SHP77 treated with DMSO at 0.1 percent for 48 hours (cell line): ENCODE measurements at places on chromosomes 13 and 19.

DNA sequence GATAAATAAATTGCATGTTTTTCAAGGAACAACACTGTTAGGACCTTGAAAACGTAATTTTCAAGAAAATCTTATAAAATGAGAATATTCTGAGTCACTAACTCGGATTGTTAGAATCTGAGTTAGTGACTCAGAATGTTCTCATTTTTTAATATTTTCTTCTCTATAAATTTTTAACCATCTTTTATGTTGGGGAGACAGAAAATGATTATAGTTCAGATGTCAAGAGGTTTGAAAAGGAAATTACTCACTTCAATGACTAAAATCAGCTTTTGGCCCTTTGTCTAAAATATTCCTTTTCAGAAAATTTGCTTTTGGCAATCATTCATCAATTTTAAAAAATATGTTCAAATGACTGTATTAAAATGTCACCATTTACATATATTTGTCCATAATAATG is 264.2 kb upstream of the EDNRB start:
- DNase-seq = no peak

DNA sequence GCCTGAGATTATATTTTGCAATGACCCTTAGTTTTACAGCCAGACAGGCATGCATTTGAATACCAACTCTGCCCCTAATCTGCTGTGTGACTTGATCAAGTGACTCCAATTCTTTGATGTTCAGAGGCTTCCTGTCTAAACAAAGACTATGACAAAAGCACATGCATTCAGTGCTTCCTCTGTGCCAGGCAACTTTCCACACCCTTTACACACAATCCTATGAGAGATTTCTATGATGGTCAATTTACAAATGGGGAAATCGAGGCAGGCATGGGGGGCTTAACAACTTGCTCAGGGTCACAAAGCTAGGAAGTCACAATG is 3.7 kb upstream of the LYPD3 start:
- DNase-seq = no peak

DNA sequence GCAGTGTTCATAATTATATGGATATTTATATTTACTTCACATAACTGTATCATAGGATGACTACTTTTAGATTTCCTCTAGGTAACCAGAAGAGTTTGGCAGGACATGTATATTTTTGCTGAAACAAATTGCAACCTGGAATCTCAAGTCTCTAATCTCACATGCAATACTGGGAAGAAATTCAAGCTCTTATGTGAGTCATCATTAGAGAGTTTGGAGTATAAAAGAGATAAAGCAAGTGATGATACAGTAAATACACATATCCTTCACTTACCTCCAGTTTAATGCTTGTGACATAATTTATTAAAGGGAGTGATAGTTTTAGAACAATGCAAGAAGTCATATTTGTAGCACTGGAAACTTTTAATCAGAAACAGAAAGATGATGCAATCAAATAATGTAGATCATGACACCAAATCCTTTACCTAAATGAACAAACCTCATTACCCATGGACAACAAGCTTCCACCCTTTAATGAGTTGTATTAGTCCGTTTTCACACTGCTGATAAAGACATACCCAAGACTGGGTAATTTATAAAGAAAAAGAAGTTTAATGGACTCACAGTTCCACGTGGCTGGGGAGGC is 15.8 kb upstream of the OR7A17 start:
- no peak for DNase-seq

DNA sequence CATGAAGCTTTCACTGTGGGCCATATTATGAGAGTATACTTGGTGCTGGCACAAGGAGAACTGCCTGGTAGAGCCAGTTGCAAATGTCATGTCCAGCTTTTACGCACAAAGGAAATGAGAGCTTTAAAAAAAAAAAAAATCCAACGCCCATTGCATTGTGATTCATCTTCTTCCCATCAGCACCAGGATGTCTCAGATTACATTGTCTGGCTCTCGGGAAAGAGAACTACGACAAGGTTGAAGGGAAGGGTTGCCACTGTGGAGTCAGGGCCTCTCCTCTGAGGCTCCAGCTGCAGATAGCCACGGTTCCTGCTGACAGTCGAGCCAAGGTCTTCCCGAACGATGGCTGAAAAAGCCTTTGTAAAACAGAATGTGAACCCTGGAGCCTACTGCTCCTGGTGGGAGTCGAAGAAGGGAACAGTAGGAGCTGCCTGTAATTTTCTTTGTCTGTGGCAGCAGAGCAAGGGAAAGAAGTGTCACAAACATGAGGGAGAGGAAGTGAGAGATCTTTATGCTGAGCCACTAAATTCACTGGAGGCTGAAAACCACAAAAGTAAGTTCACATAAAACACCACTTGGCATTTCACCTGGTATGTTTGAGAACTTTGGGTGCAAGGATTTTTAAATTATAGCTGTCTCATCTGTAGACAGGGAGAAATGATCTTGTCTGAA is 704.7 kb downstream of the DIAPH3 start:
- peak; percentile 23 for DNase-seq

DNA sequence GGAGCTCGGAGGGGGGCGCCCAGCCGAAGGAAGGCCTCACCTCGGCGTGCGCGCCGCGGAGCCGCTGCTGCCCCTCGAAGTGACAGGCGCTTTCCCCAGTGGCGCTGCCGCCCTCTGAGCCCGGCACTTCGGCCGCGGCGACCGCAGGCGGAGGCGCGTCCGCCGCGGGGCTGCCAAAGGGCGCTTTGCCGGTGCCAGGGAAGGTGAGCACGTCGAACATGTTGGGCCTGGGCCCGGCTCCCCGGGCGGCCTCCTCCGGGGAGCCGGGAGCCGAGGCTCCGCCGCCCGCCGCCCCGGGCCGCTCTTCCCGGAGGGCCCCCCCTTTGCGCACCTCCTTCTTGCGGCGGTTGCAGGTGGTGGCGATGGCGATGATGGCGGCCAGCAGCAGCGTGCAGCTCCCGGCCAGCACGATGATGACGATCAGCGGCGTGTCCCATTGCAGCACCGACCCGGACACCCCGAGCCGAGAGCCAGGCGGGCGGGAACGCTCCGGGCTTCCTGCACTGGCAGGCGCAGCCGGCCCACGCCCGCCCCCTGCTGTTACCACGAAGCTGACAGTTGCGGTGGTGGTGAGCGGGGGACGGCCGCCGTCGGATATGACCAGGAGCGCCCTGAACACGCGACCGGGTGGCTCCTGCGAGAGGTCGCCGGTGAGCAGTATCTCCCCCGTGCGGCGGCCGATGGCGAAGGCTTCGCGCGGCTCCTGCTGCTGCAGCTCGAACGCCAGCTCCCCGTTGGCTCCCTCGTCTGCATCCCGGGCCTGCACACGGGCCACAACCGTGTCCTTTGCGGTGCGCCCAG is 2.5 kb downstream of the PCDH8 start:
- no peak for DNase-seq

DNA sequence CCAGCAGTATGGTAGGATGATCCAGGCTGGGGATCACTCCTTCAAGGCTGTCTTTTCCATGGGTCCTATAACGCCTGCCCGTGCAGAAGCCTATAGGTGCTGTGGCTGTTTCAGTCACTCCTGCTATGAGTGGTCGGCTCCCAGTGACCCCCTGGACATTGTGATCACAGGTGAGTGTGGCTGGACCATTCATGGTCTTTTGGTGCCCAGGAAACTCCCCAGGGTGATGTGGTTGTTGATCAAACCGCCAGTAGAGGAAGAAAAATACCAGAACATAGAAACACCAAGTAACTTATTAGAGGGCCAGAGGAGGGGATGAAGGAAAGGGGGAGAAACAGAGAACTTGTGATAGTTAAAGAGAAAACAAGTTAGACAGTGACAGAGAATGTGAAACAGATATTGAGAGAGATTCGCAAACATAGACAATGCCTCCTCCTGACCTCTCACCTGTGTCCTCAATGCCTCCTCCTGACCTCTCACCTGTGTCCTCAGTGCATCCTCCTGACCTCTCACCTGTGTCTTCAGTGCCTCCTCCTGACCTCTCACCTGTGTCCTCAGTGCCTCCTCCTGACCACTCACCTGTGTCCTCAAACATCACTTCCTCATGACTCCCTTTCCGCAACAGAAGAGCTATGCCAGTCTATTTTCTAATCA is 19.4 kb downstream of the LAIR2 start:
- DNase-seq = no peak

- DNase-seq = no peak
These were observed 203.9 kb downstream of the LHFPL6 start for GRCh38 chr13:39399102-39399501.

DNA sequence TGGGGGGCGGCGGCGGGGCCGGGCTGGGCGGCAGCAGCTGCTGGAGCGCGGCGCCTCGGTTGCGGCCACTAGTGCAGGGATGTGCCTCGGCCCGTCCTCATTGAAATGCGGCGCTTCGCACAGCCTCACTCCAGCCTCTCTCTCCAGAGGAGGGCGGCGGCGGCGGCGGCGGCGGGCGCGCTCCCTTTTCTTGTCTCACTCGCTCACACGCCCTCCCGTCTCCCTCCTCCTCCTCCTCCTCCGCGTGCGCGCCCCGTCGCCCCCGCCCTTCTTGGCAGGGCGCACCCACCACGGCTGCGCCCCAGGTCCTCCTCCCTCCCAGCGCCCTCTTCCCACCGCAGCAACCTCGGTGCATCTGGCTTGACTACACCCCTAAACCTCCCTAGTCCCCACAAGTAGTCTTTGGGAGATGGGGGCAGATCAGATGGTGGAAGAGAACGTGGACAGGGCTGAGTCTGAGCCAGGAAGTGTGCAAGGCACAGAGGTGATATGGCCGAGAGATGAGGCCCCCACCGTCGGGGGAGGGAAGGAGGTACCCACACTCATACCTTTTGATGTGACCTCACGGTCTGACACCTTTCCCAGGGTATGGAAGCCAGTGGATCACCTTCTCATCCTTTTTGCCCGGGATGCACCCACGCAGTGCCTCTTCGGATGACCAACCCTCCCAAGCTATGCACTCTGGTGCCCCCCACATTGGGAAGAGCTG is at the start of gene DCLK1:
Gene DCLK1 (minus strand): TSS at position 161 of the 709 bp plus-strand sequence.
- no peak for DNase-seq

DNA sequence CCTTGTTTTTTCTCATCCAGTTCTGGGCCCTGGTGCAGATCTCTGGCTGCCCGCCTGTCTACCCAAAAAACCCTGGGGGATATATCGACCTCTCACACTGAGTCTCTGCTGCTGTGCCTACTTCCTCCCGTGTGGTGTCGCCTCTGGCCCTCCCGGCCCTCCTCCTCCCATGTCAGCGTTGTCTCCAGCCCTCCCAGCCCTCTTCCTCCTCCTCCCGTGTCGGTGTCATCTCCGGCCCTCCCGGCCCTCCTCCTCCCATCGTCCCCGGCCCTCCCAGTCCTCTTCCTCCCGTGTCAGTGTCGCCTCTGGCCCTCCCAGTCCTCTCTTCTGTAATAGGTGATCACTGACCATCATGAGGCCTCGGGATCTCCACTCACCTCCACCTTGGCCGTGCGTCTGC is 81.8 kb downstream of the GPR12 start:
- DNase-seq = no peak

DNA sequence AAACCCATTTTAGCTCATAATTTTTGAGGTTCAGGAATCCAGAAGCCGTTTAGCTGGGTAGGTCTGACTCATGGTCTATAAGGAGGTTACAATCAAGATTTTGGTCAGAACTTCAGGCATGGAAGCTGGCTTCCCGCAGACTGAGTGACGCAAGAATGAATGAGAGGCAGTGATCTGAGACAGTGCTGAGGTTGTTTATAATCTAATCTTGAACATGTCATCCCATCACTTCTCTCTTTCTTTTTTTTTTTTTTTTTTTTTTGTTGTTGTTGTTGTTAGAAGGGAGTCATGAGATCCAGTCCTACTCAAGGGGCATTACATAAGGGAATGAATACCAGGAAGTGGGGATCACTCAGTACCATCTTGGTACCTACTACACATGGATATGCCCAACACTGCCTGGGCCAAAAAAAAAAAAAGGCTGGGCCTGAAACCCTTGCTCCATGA is 217.4 kb downstream of the DLEU7 start:
- DNase-seq = no peak

GRCh38 chr13:80923907-80924306 is 583.0 kb upstream of the SPRY2 start:
- no peak for DNase-seq

GRCh38 chr13:94859278-94859691 is 146.9 kb upstream of the SOX21 start:
- peak; percentile 61 for DNase-seq

GRCh38 chr19:18513868-18514267 is 8.0 kb downstream of the ELL start:
- DNase-seq = no peak

DNA sequence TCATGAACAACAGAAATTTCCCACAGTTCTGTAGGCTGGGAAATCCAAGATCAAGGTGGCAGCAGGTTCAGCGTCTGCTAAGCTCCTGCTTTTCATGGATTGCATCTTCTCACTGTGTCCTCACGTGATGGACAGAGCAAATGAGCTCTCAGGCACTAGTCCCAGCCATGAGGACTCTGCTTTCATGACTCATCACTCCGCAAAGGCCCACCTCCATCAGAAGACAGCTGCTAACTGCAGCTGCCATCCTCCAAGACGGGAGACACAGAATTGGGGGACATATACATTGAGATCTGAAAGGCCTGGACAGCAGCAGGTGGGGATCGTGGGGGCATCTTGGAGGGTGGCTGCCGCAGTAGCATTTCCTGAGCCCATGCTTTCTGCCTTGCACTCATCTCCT is 44.4 kb upstream of the SPATA13 start:
- DNase-seq = no peak

DNA sequence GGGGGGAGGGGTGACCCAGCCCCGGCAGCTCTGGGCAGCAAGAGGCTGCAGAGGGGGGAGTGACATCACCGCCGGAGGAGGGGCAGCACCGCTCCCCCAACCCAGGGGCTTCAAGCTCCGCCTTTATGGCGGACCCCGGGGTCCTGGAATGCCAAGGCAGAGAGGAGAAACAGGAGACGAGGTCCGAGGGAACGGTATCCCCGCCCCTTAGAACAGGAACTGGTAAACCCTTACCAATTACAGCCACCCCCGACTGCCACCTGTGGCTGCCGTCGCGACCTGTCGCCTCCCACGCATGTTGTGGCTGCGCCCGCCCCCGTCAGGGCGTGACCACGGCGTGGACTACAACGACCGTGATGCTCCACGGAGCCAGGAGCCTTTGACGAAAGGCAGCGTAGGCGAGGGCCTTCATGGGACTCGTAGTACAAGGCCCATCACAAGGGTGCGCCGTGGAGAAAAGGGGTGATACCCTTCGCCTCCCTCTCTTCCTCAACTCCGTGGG is 4.1 kb upstream of the KCNC3 start:
- DNase-seq = peak; percentile 81

DNA sequence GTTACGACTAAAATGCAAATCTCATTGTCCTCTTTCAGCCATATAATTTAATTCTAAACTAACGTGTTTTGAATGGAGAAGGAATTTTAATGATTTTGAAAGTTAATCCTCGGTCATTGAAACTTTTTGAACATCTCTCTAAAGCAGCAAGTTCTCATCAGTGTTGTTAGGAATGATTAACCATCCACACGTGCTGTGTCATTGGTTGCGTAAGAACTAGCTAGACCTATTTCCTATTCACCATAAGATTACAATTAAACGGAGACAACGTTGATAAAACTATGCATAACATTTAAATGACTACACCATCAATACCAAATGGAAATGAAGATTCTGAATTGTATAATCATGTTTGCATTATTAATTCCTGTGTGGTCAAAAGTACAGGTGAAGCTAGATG is 155.6 kb upstream of the IRS2 start:
- no peak for DNase-seq
